ENCODE measurements at places on chromosomes 3 and 15.

GRCh38 chr15:34665498-34666116, 82.2 kb upstream of the GOLGA8B start:
- DNase-seq = no peak

DNA sequence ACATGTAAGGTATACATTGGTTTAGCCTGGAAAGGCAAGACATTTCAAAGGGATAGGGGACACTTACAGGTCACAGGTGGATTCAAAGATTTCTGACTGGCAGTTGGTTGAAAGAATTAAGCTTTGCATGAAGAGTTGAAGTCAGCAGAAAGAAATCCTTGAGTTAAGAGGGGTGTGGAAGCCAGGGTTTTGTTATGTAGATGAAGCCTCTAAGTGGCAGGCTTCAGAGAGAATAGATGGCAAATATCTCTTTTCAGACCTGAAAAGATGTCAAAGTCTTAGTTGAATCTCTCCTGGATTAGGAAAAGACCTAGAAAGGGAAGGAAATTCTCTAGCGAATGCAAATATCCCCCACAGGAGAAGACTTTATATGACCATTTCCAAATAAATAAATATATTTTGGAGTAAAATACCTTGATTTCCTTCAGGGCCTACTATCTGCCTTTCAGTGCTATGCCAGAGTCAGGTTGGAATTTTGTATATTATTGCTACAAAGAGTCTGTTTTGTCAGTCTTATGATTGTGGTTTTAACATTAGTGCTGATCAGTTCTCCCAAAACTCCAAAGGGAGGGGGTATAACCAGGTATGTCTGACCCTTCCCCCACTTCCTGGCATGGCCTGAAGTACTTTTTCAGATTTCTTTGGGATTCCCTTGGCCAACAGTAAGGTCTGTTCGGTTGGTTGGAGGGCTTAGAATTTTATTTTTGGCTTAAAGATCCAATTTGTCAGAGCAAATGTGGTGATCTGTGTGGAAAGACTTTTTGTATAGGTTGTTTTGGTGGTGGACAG, 286.4 kb downstream of the LRTM1 start:
- no peak for DNase-seq

GRCh38 chr3:129934234-129935123, 40.0 kb upstream of the TRH start:
- DNase-seq = peak; percentile 31

DNA sequence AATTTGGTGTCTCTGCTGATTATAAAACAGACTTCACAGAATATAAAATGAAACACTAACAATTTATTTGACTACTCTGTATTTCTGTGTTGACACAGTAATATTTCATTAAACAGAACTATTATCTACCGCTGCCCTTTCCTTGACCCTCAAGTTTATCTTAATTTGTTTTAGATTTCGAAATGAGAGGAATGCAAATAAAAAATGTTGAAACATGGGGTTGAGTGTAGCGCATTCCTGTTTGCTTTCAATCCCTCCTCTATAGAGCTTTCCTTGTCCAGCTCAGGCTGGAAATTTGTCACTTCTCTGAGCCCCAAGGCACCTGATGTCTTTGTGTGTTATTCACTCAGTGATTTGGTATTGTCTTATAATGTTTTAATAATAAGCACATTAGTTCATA, 550.2 kb downstream of the ZBBX start:
- no peak for DNase-seq

DNA sequence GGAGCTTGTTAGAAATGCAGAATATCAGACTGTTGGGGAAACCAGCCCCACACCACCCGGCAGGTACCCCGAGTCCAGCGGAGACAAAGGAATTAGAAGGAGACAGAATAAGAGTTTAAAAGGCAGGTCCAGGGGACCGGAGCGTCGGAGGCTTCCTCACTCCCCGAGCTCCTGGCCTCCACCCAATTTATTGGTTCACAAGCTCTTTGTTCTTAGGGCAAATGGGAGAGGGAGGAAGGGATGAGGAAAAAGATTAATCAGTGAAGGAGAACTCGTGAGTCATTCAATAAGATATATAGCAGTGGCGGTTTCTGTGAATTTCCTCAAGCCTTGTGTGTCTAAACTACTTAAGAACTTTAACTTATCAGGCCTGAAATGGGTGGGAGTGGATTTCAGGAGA, 32.1 kb upstream of the WDR72 start:
- DNase-seq = no peak

Measured in activated CD4-positive, alpha-beta memory T cell treated with anti-CD3 and anti-CD28 coated beads for 36 hours (primary cell).